ENCODE measurements at places on chromosomes 3 and 15.

GRCh38 chr3:8851703-8852102 lies 82.3 kb upstream of the OXTR start:
- no peak for DNase-seq

GRCh38 chr3:169668072-169668956 lies 4.8 kb upstream of the MECOM start:
- DNase-seq, result no peak

- DNase-seq, result no peak
These were observed 3.3 kb downstream of the SCAMP2 start for GRCh38 chr15:74869726-74870407.

GRCh38 chr3:186901135-186901734 lies 29.1 kb upstream of the ST6GAL1 start:
- DNase-seq, result no peak

DNA sequence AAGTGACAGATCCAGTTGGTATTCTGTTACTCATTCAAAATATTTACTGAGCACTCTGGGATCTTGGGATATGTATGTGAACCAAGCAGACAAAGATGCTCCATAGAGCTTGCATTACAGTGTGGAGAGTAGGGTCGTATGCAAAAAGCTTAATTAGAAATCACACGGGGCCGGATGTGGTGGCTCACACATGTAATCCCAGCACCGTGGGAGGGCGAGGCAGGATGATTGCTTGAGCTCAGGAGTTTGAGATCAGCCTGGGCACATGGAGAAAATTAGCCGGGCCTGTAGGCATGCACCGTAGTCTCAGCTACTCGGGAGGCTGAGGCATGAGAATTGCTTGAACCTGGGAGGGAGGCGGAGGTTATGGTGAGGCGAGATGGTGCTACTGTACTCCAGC lies 68.7 kb upstream of the MB21D2 start:
- DNase-seq, result no peak

All from stimulated activated CD8-positive, alpha-beta memory T cell treated with anti-CD3 and anti-CD28 coated beads, Interleukin-7, amount 100 ng/mL, for 1 hour (primary cell).